ENCODE measurements at places on chromosomes 5 and 9.

DNA sequence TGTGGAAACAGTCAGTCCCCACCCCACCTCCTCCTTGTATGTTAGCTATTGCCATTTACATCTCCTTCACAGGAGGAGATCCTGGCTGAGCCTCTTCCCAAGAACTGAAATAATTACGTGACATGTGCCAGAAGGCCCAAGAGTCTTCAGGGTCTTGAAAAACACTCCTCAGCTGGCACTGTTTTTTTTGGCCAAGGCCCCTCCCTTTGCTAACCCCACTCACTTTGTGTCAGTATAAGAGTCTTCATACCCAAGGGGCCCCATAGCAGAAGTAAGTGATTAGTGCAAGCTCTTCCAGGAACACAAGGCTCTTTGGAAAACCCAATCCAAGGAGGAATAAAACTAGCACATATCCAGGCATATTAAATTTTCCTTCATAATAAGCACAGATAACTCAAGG is 5.7 kb upstream of the LARP1 start:
- no peak for DNase-seq

GRCh38 chr9:134637696-134638501 is 3.7 kb upstream of the COL5A1 start:
- no peak for DNase-seq

GRCh38 chr9:2469681-2470221 is 151.8 kb upstream of the VLDLR start:
- no peak for DNase-seq

GRCh38 chr5:82045554-82046275 is 73.9 kb downstream of the ATG10 start:
- DNase-seq, result no peak

DNA sequence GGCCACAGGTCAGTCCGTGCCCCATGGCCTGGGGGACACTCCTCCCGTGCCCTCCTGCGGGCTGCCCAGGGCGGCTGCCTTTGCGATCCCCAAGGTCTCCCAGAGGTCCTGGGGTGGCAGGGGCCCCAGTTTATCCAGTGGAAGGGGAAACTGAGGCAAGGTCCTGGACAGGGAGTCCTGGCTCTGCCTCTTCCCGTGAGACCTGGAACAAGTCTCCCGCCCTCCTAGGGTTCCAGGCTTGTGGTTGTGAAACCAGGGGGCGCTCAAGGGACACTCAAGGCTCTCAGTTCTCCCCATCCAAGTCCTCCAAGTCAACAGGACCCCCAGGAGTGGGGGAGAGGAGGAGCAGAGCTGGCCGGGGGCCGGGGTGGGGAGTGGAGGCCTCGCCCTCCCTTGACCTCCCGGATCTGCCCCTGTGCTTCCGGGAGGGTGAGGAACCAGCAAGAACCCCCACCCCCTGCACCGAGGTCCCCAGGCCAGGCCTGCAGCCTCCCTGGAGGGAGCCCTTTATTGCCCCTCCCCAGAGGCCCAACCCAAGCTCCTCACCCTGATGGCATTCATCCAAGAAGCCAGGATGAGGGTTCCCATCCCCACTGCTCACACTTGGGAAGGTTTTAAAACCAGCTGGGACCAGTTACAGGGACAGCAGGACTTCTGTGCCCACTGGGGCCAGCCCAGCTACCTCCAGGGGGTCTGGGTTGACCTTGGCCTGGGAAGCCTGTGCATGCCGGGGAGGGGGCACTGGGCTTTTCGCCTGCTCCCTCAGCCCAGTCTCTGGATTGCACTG is 24.7 kb upstream of the TMEM250 start:
- no peak for DNase-seq

- no peak for DNase-seq
Measured at GRCh38 chr5:157669701-157670097, 1.6 kb upstream of the C5orf52 start.

- no peak for DNase-seq
Measured at GRCh38 chr5:30981576-30981975, 211.9 kb upstream of the CDH6 start.

- no peak for DNase-seq
Measured at GRCh38 chr5:80399526-80400239, 8.2 kb upstream of the ZFYVE16 start.

- no peak for DNase-seq
Measured at GRCh38 chr9:72618811-72619210, 97.4 kb downstream of the TMC1 start.

DNA sequence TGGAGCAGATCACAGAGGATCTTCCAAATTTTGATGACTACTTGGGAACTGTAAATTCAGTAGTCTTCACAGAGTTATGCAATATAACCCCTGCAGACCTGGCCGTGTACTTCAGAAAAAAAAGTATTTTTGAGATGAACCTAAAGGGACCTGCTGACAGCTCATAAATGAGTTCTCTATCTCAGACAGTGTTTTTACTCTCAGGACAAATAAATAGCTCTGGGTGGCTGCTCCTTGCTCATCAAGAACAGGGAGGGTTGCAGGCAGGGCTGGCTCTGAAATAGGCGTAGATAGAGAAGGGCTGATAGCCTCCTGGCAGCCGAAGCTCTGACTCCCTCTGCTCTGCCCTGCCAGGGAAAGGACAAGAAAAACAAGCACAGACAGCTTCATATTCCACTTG is 64.8 kb downstream of the PLAC8L1 start:
- DNase-seq, result no peak

GRCh38 chr5:40916226-40916625 is 6.9 kb downstream of the C7 start:
- no peak for DNase-seq

DNA sequence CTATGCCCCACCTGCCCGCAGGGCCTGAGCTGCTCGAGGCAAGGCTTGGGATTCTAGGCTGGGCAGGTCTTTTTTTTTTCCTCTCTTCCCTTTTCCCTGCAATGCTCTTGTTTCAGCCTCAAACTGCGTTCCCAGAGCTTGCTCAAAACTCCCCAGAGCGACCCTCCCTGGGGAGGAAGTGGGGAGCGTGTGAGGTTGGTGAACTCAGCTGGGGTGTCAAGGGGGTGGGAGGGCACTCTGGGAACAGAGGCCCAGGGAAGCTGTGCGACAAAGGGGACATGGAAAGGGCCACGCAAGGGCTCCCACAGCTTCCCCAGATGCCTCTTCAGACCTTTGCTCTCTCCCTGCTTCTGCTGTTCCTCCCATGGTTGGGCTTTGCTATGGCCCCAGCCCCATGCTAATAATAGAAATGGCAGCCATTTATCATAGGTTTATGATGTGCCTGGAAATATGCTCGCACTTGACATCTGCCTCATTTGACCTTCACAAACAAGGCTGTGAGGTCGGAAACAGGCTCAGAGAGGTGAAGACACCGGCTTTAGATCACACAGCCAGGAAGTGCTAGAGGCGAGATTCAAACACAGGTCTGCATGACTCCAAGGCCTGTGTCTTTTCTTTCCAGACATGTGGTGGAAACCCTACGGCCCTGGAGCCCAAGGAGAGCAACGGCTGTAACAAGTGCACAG is 40.9 kb upstream of the IL17B start:
- no peak for DNase-seq

- DNase-seq, result no peak
Measured at GRCh38 chr5:2128686-2129355, 246.1 kb upstream of the IRX4 start.

DNA sequence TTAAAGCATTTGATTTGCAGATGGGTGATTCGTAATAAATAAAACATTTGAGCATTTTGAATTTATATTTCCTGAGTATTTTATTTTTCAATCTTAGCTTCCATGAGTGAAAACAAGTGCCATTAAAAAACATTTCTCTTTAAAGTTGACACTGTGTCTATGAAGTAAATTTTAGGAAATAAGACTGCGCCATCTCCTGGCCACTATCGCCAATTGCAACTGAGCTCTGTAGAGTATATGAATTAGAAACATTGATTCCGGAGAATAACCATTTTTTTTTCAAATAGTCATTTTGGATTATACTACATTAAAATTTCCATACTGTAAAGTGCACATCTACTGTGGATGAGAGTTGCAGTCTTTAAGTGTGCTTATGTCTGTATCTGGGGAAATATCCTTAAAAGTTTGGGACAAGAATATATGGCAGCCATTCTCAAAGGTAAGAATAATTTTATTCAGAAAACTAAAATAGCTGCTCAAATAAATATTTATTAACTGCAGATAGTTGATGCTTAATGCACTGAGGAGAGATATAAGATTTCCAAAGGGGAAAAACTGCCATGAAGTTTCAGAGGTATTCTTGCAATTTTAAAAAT is 5.9 kb downstream of the DMRTA1 start:
- no peak for DNase-seq

DNA sequence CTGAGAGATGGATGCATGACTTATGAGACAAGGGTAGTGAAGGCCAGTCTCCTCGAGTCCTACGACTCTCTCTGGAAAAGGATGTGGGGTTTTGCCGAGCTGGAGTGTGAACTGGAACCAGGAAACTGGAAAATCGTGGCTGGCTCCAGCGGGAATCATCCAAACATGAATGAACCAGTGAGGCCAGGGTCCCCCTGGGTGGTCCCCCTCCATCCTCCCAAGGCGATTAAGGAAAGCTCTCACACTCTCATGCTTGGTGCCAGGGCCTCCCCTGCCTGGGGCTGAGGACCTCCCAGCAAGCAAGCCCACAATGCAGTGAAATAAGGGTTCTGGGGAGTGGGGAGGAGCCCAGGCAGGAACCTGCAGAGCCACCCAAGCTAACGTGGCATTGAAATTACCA is 9.6 kb upstream of the AMBP start:
- no peak for DNase-seq

GRCh38 chr9:81183761-81184160 is 505.6 kb downstream of the TLE1 start:
- DNase-seq, result no peak

DNA sequence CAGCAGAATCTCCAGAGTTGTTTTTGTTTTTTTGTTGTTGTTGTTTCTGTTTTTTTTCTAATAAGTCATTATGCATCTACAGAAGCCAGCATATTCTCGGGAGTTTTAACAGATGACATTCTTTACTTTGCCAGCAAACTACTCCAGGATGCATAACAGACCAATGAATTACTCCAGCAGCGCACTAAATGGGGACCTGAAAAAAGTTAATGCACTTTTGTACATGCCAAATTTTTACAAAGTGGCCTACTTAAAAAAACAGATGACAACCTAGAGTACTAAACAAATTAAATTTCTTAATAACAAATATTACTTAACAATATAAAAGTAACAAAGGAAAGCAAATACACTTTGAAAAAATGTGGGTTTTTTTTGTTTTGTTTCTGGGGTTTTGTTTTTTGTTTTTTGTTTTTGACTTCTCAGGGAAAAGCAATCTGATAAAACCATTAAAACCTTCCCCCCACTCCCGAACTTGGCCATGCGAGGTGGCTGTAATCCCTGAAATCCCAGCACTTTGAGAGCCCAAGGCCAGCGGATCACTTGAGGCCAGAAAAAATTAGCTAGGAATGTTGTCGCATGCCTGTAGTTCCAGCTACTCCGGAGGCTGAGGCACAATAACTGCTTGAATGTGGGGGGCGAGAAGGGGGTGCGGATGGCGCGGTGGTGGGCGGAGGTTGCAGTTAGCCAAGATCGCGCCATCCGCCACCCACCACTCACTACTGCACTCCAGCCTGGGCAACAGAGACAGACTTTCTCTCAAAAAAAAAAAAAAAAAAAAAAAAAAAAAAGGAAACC is 352.4 kb downstream of the CETN3 start:
- DNase-seq, result no peak

DNA sequence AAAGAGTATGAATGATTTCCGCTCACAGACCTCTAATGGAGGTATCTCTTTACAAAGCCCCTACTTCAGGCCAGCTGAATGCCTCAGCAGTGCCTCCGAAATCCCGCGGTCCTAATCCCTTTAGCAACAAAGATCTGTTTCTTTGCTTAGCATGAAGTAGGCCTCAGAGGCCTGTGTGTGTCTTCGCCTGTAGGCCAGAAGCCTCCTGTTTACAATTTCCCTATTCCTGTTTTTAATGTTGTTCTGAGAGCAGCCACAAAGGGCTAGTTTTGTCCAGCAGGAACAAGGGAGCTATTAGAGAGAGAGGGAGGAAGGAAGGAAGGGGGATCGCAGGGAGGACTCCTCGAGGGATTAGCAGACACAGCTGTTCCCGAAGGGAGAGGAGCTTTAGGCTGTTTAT is 166.4 kb upstream of the SPRY4 start:
- no peak for DNase-seq

DNA sequence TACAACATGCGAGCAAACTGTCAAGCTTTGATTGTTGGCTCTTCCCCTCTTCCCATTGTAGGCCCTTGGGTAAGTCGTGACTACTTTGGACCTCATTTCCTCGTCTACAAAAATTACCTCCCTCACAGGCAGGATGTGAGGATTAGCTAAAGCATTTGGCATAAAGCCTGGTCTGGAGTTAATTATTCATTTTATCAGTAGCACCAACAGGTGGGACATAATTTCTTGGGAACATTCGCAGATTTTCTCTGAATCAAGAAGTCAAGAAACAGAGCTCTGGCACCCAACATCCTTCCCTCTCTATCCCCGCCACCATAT is 39.9 kb upstream of the SEMA6A start:
- DNase-seq, result no peak

GRCh38 chr5:14216902-14217301 is 73.8 kb downstream of the TRIO start:
- no peak for DNase-seq

DNA sequence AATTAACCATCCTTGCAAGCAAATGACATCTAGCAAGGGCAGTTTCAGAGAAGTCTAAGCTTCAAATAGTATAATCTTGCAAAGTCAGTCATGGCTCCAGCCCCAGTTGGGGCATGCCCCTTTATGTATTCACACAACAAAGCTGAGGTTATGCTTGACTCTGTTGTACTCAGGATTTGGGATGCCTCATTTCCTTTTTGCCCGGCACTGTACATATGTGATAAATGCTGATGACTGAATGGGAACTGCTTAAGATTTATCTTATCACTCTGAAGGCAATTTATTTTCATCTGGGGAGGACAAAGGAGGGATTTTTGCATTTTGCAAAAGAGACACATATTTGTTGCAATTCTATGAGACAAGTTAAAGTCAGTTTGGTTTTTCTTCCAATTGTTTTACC is 219.2 kb downstream of the TRPM3 start:
- no peak for DNase-seq

GRCh38 chr5:6398570-6399230 is 20.4 kb upstream of the MED10 start:
- DNase-seq, result no peak

- no peak for DNase-seq
Measured at GRCh38 chr5:146016764-146017484, 80.5 kb downstream of the SH3RF2 start.

- DNase-seq, result no peak
Measured at GRCh38 chr9:87854580-87854955, 28.1 kb upstream of the SPATA31E1 start.

DNA sequence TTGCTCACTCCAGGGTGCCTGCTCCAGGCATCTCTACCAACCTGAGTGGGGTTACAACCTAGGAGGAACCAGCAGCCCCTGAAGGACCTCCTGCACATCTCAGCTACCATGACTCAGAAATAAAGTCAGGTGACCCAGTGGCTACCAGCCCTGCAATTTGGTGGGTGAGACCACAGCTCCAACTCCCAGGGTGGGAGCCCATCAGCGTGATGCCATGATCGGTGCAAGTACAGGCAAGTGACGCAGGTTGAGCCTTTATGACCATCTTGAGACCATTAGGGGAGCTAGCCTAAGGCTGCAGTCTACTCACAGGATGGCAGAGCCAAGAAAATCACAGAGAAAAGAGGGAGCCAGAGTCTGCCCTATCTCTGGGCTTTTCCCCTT is 8.6 kb downstream of the SEPTIN8 start:
- DNase-seq, result no peak

GRCh38 chr9:134812343-134812673 is 68.3 kb upstream of the FCN2 start:
- DNase-seq, result no peak

- DNase-seq, result no peak
Measured at GRCh38 chr9:77808751-77809081, 160.6 kb upstream of the GNA14 start.

GRCh38 chr5:23223846-23224245 is 283.6 kb upstream of the PRDM9 start:
- DNase-seq, result no peak

Data from stimulated activated CD8-positive, alpha-beta memory T cell treated with anti-CD3 and anti-CD28 coated beads, Interleukin-4, amount 100 ng/mL, for 4 hours (primary cell).